ENCODE measurements at places on chromosomes 3 and 15.

GRCh38 chr3:57910990-57911389 lies 97.2 kb upstream of the FLNB start:
- no peak for DNase-seq

GRCh38 chr3:129911261-129911861 lies 17.9 kb upstream of the TMCC1 start:
- DNase-seq, result no peak

DNA sequence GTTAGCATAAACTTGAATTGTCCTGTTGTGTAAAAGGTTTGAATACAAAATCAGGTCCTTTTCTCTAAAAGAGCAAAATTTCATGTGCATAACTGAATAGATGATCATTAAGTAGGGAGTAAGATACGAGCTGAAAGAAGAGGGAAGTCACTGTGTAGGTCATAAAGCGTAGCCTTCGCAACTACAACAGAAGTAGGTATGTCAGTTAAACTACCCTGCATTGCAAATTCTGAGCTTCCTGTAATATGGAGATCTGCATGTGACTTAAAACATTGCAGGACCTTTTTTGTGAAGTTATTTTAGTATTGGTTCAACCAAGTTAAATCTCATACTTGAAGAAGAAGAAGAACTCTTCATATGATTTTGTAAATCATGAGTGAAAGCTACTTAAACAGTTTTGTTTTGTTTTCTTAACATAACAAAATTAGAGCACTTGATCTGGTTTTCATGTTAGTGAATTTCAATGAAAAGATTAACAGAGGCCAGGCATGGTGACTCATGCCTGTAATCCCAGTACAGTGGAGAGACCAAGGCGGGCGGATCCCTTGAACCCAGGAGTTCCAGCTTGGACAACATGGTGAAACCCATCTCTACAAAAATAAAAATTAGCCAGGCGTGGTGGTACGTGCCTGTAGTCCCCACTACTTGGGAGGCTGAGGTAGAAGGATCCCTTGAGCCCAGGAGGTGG lies 26.4 kb downstream of the ARMC8 start:
- DNase-seq, result no peak

- no peak for DNase-seq
Measured at GRCh38 chr15:68638953-68639515, 60.2 kb downstream of the CORO2B start.

GRCh38 chr3:10574101-10574620 lies 68.8 kb upstream of the ATP2B2 start:
- DNase-seq, result no peak

DNA sequence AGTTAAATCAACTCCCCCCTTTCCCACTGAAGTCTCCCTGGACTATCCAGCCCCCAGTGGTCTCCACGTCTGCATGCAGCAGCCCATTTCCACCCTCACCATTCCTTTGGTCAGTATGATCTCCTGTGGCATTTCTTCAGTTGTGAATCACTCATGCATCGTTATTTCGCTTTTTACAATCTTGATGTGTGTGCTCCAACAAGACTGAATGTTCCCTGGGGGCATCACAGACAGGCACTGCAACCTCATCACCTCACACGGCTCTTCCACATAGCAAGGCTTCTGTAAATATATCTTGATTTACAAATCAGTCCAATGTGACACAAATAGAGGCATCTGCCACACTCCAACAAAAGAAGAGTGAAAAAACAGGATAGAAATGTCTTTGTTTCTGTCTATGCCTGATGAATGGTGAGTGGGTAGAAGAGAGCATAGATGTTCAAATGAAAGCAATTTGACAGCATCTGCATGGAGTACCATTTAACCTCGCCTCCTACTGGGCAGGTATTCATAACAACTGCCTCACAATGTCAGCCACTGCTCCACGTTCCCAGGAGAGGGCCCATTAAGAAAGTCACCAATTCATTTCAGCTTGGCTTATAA lies 5.2 kb downstream of the HEG1 start:
- DNase-seq, result no peak

GRCh38 chr3:72634128-72634527 lies 214.1 kb downstream of the SHQ1 start:
- no peak for DNase-seq

DNA sequence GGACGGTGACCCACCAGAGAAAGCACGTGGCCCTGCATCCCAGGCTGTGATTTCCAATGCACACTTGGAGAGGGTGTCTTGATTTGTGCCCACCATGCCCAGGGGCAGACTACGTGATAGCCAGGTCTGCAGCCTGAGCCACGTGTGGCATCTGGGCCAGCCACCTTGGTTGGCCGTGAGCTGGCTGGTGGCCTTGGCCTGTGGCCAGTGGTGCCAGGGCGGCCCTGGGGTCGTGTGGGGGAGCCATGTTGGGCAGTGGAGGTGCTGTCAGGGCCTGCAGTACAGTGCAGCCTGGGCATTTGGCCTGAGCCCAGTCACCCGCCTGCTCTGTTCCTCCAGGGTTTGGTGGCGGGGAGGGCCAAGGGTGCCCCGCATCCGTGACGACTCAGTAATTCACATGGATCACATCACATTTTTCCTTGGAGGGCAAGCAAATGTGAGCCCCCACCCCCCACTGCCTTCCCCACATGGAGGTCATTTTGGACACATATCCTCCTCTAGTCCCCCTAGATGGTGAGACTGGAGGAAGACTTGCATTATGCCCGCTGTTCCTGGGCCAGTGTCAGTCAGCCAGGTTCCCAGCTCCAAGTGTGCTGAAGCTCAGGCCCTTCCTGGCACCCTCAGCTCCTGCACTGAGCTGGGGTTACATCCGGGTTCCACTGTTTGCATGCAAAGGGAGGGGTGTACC lies 201.4 kb downstream of the UBE3A start:
- no peak for DNase-seq

- DNase-seq, result no peak
Measured at GRCh38 chr3:147184794-147185193, 221.5 kb downstream of the ZIC4 start.

GRCh38 chr15:65937054-65937453 lies 67.8 kb downstream of the RAB11A start:
- no peak for DNase-seq

GRCh38 chr3:85796140-85796539 lies 837.4 kb downstream of the CADM2 start:
- DNase-seq, result no peak

GRCh38 chr3:112653881-112654300 lies 12.9 kb upstream of the CCDC80 start:
- DNase-seq, result no peak

- DNase-seq, result no peak
Measured at GRCh38 chr3:149415484-149415883, 38.0 kb upstream of the TM4SF1 start.

GRCh38 chr3:37320276-37320675 lies 145.9 kb upstream of the LRRFIP2 start:
- no peak for DNase-seq

DNA sequence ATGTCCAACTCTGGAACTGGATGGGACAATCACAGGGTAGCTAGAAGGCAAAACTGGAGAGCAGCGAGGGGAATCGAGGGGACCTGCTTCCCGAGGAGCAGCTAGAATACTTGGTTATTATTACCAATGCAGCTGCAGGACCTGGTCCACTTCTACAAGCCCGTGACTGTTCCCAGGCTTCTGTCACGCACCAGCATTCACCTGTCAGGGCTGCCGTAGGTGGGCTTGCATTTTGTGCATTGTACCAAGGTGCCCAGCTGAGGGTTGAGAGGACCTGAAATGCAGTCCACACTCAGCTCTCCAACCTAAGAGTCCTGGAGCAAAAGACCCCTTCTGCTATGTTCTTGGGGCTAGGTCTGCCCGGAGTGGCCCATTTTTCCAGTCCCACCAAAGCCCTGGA lies 2.3 kb downstream of the SEMA4B start:
- no peak for DNase-seq

DNA sequence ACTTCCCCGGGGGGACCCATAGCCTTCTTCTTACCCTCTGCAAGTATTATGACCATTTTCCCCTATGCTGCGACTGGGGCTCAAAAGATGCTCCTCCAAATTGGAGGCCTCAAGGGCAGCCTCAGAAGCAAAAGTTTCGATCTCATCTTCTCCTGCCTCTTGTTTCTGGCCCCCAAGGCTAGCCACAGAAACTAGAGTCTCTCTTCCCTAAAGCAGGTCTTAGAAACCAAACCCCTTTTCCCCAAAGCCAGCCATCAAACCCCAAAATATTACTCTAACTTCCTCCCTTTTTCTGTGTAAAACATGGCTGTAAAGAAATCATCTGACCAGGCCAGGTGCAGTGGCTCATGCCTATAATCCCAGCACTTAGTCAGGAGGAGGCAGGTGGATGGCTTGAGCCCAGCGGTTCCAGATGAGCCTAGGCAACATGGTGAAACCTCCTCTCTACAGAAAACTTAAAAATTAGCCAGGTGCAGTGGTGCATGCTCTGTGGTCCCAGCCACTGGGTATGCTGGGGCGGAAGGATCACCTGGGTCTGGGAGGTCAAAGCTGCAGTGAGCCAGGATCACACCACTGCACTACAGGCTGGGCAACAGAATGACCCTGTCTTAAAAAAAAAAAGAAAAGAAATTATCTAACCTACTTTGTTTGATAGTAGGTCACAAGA lies 36.7 kb upstream of the MFGE8 start:
- DNase-seq, result no peak

DNA sequence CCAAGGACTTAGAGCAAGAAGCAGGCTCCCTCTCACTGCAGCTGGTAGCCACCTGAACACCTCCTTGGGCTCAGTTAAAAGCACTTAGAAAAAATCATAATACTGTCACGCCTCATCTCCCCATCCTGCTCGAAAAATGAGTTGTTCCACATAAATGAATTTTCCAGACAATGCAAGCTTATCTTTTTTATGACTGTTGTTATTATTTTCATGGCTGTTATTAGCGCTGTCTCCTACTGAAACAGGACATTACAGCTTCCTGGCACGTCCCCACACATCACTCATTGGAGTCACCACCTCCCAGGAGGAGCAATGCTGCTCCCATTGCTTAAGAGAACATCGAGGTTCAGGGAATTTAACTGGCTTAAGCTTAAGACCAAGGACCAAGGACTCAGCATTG lies 26.5 kb downstream of the CCDC33 start:
- DNase-seq, result no peak

- DNase-seq, result no peak
Measured at GRCh38 chr3:152235709-152236298, 32.9 kb upstream of the MBNL1 start.

DNA sequence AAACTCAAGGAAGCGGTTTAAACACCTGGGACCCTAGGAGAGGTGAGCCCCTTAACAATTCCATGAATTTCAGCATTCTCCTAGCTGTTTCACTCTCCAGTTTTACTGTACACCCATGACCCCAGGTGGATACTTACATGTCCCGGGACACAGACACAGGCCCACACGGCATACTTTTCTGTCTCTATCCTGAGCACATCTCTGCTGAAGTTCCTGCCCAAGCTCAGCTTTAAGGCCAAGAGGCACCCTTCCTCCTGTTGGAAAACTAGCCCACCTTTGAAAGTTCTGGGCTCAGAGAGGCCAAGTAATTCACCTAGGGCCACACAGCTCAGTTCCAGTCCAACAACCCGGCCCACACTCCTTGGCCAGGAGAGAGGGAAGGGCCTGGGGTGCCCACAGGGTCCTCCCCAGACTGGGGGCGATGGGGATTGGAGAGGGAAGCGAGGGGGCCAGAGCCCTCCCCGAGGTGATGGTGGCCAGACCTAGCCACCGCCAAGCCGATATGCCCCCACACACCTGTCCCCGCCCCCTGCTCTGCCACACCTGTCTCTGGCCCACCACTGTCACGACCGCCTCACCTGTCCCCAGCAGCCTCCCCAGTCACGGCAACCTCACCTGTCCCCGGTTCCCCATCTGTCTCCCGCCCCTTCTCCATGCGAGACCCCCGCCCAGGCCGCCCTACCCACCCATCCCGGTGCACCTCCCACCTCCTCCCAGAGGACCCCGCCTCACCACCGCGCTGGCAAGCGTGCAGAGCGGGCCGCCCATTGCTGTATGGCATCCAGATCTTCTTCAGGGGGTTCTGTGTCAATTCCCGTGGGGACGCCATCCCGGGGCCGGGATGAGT lies 431 bp downstream of the PFKFB4 start:
- peak; percentile 25 for DNase-seq

GRCh38 chr3:134325061-134325705 lies 49.1 kb downstream of the AMOTL2 start:
- DNase-seq, result no peak

DNA sequence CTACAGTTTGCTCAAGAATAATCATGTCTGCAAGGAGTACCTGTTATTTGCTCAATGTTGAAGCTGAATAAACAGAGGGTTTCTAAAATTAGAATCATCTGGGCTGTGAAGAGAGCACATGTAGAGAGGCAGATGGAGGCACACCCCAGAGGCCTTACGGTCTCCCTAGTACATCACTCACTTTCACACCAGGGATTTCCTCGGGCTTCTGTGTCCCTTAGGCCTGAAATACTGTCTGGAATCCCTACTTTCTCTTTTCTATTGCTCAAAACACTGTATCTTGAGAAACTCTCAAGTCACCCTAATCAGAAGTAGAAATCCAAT lies 473.7 kb upstream of the ROBO2 start:
- no peak for DNase-seq

GRCh38 chr3:133966954-133967353 lies 62.8 kb downstream of the SLCO2A1 start:
- no peak for DNase-seq

DNA sequence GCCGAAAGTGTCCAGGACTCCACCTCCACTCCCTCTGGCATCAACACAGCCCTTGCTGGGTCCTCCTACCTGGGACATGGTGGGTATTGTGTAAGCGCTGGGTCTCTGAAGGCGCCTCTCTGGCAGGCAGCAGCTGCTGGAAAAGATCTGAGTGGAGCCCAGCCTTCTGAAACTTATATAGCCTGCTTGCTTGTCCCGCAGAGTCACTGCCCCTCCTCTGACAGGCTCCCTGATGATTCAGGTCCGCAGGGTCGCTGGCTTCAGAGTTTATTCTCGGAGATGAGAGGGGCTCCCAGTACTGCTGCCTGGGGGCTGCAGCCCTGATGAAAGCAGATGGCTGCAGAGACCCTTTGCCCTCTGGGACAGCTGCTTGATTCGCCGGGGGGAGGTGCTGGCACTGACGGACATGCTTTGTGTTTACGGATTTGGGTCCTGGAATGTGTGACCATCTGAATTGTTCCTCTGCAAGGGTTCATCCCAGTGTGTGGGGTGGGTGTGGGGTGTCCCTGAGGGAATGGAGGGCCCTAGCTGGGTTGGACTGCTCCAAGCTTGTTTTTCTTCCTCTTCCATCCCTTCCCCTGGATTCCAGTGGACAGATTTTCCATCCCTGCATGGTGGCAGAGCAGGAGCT lies at the start of gene MUSTN1:
TSS of gene MUSTN1 (minus strand) at position 149 of the 631 bp plus-strand sequence. CDS start at position 78, 71 bp downstream.
- no peak for DNase-seq

DNA sequence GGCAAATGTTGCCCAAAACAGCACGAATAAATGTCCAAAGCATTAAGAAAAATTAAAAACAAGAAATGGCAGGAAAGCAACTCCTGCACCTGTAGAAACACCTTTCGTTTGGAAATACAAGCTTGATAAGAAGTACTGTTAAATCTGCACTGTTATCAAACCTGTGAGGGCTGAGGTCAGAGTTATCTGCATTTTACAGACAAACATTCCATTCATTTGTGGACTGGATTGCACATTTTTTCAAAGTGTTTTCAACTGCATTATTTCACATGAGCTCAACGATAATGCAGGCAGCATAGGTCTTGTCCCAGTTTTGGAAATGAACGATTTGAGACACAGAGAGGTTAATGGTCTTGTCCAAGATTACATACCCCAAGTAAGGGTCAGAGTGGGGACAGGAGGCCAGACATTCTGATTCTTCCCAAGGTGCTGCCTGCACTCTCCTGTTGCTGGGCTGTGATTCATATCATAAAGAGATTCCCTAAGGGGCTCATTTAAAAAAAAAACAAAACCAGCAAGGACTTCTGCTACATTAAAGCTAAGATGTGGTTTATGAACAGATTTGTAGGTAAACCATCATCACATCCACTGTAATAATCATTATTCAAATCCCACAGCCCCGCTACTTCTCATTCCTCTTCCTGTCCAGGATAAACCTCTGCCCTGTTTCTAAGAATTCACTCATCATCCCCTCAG lies 13.0 kb downstream of the GUCA1C start:
- no peak for DNase-seq

All from GM12891 (cell line).